ENCODE measurements at places on chromosomes 4 and X. TPM values are rescaled to one million over a fixed set of nuclear protein-coding genes. Genes with fewer than 3 reads are reported as not detected.

The CT45A5 gene
- 0.09 TPM for total RNA-seq

The IL9R gene
- not detected for total RNA-seq

The NOX1 gene
- total RNA-seq = not detected

GRCh38 chr4:138062929-138063328 is 179.2 kb downstream of the SLC7A11 start:
- no peak for DNase-seq

The CFP gene
- total RNA-seq = 3.2 TPM

DNA sequence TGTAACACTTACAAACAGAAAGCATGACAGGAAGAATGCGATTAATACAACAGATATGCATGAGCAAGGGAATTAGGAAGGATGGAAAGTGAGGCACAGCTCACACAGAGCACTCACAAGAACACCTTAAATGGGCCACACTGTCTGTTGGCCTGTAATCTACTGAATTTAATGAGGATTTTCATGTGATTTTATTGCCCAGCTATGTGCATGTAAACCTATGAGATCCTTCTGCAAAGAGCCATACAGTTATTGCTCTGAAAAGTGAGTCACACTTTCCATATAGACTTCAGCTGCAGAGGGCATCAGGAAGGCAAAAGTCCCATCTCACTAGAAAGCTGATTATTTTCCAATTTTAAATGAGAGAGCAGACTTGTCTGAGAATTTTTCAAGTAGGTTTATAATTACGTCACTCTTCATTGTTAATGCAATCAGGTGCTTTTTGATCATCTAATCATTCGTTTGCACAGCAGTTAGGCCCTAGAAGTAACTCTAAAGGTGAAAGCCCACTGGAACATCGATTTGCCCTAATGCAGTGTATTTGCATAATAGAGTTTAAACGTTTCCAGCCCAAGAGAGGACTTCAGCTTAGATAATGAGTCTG is 832.7 kb upstream of the INTU start:
- peak; percentile 54 for DNase-seq

The PRDM8 gene
- total RNA-seq = 4.7 TPM

- no peak for DNase-seq
Measured at GRCh38 chr4:177214935-177215334, 94.7 kb upstream of the NEIL3 start.

DNA sequence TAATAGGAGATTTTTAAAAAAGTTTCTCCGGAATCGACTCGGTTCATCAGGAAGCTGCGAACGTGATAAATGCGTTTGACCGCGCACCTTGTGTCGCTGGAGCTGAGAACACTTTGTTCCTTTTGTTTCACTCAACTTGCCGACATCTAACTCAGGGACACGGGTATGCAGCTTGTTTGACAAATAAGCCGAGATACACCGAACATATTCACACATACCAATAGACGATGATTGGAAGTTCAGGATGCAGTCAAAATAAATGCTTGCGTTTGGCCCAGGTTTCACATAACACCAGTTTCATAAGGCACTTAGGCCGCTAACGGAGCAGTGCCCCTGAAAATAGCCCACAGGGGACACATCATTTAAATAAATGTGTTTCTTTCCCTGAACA is 932 bp upstream of the SHISA3 start:
- DNase-seq = no peak

DNA sequence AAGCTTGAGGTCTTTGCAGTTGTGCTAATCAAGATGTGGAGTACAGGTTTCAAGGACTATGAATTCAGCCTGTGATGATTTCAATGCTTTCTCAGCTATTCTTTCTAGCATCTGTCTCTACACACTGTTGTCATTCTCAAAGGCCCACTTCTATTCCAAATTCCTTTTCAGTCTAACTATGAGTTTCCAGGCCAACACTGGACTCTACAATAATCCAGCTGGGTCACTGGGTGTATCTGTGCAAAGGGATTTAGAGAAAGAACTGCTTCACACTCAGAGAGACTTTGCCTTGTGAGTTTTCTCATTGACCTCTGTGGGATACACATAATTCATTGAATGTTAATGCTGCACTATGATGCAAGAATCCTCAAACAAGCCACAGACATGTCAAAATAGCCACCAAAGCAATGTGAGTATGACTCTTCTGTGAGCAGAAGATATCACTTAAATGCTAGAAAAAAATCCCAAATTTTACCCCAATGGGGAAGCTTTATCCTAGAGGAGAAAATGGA is 171.8 kb upstream of the CLNK start:
- DNase-seq = peak; percentile 66

- DNase-seq = no peak
Measured at GRCh38 chrX:65999029-65999562, 40.8 kb downstream of the VSIG4 start.

- no peak for DNase-seq
Measured at GRCh38 chrX:123665197-123665596, 67.7 kb downstream of the THOC2 start.

The GPC3 gene
- 271 TPM for total RNA-seq

- DNase-seq = peak; percentile 20
Measured at GRCh38 chr4:111678479-111678878, 466.8 kb upstream of the FAM241A start.

The TDO2 gene
- 0.13 TPM for total RNA-seq

DNA sequence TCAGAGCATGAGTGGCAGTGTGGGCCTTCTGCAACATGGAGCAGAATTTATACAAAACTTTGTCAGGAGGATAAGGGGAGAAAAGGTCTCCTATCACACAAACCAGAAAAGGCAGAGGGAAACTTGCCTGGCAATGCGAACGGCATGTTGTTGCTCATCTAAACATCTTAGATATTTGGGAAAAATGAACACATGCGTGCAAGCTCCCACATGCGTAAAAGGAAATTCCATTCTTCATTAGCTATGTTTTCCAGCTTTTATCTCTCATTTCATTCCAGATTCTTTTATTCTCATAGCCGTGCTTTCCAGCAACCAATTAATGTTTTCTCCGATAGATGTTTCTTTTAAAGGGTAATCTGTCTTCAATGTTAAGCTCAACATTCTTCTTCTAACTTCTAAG is 31.3 kb upstream of the GBA3 start:
- DNase-seq = no peak

The ETDB gene
- total RNA-seq = not detected

DNA sequence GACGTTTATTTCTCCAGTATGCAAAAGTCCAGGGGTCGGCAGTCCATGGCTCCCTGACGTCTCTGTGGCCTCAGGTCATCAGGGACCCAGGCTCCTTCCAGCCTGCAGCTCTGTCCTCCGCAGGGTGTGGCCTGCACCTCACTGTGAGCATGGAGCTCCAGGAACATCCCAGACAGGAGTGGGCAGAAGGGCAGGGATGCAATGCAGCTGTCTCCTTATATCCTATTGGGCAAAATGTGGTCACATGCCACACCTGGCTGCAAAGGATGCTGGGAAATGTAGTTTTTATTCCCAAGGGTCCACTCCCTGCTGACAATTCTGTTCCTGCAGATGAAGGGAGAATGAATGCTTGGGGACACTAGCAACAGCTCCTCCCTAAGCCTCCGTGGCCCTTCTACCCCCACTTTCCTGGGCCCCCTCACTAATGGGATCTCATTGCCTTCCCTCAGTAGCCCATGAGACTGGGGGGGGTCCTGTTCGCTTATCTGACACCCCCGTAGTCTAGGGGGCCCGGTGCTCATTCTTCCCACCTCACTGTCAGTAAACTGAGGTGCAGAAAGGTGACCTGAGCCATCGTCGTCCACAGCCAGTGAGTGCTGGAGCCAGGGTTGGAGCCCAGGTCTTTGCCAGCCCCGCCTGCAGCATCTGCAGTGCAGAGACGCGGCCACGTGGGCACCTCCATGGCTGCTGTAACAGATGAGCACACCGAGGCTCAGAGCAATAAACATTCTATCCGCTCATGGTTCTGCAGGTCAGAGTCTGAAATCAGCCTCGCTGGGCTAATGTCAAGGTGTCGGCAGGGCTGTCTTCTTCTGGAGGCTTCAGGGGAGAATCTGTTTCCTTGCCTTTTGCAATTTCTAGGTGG is 5.9 kb upstream of the GRPEL1 start:
- peak; percentile 66 for DNase-seq

The FGG gene
- total RNA-seq = 0.44 TPM
